ENCODE measurements at places on chromosomes 11 and 22.
A peak's percentile ranks its signal among the peaks of the same experiment; 100 is the strongest.

DNA sequence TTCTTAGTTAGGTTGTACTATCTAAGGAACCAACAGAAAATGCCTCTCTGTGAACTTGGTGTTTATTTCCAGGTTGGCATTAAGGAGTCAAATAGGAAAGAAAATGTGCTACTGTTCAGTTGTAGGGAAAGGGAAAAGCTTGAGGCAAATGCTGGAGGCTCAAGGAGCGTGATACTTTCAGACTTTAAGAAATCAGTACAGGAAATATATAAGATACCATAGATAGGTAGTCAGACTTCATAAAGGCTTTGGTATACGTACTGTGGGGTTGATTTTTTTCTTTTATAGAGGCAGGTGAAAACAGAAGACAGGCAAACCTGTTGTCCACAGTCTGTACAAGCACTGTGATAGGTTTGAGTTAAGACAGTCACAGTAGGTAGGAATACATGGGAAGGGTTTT, 30.8 kb downstream of the EP300 start:
- DNase-seq = no peak

DNA sequence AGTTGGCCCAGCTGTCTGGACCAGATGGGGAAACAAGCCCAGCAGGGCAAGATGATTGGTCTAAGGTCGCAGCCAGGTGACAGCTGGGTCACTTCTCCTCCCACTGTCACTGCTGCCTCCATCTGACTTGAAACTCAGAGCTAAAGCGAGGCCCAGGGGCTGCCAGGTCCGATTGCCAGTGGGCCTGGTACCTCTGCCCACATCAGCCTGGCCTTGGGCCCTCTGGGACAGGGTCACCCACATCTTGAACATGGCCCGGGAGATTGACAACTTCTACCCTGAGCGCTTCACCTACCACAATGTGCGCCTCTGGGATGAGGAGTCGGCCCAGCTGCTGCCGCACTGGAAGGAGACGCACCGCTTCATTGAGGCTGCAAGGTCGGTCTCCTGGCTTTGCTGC, 5.8 kb downstream of the SSH3 start:
- DNase-seq = no peak

DNA sequence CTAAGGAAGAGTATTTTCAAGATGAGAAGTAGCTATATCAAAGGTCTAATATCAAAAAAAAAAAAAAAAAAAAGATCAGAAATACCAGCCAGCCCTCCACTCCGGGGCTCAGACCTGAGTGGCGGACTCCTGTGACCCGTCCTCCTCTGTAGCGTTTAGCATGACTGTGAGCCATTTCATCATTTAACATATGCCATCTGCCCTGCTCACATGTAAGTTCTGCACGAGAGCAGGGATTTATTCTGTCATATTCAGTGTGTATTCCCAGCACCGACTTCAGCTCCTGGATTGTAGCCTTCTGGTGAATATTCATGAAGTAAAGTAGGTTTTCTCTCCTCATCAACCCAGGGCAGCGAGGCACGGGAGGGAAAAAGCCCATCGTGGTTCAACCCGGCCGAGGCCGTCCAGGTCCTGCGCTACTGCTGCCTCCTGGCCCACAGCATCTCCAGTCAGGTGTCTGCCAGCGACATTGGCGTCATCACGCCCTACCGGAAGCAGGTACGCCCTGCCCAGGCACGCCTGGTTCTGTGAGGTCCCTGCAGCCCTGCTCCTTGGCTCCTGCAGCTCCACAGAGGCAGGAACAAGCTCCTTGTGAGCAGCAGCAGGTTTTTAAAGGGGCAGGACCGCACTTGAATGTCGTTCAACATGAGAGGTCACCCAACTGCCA, 12.7 kb upstream of the PANX2 start:
- peak; percentile 52 for DNase-seq

GRCh38 chr11:132062541-132062940, 692.1 kb downstream of the NTM start:
- DNase-seq = no peak

- DNase-seq = no peak
Observed at GRCh38 chr22:24117942-24118341, 63.3 kb upstream of the SUSD2 start.

GRCh38 chr11:19077965-19078364, 17.4 kb upstream of the MRGPRX2 start:
- no peak for DNase-seq

- DNase-seq = no peak
Observed at GRCh38 chr11:32032478-32032877, 58.4 kb upstream of the RCN1 start.

GRCh38 chr11:66130978-66131377, 60.9 kb downstream of the PACS1 start:
- DNase-seq = no peak

- no peak for DNase-seq
Observed at GRCh38 chr11:66919923-66920322, 38.3 kb downstream of the PC start.

DNA sequence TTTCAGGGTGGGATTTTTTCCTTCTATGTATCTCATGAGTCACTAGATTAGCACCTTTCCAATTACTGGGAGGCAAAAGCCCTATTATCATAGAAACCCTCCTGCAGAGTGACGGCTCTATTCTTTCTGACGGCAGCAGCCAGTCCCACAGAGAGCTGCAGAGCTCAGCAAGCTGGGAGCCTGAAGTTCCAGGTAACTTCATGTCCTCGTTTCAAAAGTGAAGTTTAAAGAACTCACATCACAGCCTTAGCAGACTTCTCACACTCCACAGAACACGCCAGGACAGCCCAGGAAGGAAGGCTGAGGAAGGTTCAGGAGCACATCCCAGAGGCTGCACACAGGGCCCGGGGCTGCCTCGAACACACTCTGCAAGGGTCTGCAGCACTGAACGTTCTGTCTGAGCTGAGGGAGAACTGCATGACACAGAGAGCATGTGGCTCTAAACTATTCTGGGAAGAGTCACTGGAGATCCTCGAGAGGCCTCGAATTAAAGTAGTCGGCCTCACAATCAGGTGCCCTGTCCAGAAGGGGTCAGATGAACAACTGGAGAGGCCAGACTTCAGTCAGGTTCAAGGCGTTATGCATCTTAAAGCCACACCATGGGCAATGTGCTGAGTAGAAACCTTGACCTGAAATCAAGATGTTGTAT, 104.2 kb upstream of the DRD2 start:
- DNase-seq = no peak

GRCh38 chr22:35783943-35784614, 66.4 kb downstream of the APOL5 start:
- DNase-seq = no peak

- no peak for DNase-seq
Observed at GRCh38 chr11:75268626-75269366, 28.2 kb downstream of the TPBGL start.

DNA sequence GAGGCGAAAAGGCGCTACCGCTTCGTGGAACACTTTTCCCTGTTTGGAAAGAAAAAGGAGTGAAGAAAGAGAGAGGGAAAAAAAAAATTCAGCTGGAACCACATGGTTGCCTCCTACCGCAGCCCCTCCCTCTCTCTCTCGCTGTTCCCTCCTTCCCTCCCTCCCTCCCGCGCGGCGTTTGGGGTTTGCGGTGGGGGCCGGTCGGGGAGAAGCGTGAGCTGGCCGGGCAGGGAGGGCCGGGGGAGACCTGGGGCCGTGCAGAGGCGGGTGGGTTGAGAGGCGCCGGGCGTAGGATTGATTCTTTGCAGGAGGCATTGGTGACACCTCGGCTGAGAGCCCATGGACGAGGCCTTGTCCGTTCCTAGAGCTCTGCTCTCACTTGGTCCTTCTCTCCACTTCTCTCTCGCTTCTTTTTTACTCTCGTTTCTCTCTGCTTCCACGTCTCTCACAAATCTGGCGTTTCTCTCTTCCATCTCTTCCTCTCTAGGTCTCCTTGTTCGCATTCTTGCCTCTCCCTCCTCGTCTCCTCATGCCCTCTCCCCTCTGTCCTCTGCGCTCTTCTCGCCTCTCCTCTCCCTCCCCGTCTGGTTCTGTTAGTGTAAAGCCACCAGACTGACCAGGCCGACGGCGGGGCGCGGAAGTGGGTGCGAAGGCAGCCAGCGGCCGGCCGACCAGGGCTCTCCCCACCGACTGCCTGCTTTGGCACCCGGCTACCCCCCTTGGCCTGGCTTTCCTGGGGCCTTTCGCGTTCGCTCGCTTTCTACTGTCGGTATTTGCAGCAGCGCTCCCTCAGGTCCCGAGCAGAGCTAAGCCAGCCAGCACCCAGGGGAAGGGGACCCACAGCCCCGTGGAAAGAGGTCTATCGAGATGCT, at the start of gene CLMP:
TSS of gene CLMP (minus strand) at position 61 of the 872 bp plus-strand sequence. CDS start 308 bp downstream, outside the sequence.
- no peak for DNase-seq

DNA sequence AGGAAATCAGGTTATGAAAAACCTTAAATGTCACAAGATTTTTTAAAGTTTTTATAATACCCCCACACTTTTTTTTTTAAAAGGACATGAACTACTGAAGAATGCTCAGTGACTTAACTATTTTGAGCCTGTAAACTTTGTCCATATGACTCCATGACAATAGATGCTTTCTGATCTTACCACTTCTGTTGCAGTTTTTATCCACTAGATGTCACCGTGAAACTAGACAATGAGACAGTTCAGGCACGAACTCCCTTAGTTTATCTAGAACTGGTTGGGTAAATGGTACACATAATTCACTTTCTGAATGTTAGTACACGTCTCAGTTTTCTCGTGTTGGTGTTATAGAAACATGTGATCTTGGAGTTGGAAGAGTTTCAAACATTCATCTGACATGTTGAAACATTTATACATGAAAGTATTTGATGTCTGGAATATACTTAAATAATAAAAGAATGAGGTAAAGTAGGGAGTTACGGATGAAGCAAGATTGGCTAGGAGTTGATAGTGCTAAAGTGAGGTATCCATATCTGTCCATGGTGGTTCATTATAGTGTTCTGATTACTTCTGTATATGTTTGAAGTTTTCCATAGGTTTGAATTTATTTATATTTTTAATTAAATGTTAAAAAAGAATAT, 8.1 kb downstream of the CCDC15 start:
- no peak for DNase-seq

DNA sequence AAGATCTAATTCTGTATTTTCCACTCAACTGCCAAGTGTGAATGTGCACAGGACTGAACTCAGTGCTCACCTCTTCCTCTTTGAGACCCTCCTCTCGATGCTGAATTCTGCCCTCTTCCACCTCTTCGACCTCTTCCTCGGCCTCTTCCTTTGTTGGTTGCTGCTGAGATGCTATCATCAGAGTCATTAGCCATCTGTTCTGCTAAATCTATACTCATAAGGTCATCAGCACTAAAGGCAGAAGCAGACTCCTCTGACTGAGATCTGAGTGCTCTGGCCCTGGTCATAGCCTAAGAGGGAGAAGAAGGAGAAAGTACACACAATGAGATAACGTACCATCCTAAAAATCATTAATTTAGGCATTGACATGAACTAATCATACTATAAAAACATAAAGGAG, 45.9 kb upstream of the GPR83 start:
- DNase-seq = no peak

DNA sequence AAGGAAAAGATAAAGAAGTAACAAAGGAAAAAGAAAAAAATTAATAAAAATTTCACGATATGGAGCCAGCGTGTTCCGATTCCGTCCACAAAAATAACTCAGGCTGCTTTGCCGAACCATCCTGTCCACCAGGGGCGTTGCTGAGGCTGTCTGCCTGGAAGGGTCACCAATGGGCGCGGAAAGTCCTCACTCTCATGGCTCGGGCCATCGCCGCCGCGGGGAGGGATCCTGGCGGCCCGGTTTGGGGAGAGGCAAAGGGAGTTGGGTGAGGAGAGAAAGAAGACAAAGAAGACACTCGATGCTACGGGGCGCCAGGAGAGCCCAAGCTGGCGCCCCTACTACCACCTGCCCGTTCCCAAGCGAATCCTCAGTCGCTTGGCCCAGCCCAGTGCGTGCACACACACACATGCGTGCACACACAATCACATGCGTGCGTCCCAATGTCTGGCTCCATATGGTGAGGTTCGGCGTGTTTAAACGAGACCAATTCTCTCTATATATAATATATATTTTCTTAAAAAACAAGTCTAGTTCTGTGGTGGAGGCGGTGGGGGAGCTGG, 5.6 kb upstream of the PYGM start:
- DNase-seq = no peak

DNA sequence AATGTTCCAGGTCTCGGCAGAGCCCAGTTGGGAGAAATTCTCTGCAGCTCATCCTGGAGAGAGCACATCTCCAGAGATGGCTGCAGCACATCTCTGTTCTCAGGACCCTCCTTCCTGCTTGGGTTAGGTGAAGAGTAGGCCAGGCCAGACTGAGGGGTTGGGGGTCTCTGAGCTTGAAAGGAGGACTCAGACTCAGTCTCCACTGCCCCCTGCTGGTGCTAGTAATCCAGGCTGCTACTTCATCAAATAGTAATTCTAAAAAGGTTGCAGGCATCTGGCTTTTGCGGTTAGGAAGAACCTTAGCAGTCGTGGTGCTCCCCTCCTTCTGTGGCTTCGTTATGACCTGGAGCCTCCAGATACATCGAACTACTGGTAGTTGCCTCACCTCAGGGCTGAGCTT, 9.7 kb downstream of the TUB start:
- DNase-seq = no peak

DNA sequence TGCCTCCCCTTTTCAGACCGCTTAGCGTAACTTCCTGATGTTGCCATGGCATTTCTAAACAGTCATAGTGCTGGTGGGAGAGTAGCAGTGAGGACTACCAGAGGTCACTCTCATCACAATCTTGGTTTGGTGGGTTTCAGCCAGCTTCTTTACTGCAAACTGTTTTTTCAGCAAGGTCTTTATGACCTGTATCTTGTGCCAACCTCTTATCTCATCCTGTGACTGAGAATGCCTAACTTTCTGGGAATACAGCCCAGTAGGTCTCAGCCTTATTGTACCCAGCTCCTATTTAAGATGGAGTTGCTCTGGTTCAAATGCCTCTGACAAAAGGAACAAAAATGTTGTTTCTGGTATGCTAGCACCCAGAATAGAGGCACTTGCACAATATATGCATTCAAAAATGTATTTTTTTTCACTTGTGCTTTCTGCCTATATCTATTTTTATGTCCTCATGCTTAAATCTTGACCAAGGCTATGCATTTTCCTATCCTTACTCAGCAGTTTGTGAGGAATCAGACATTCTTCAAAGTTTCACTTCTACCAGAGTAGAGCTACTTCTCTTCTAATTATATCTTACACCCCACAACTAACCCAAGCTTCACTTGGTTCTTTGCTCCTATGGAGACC, 16.1 kb upstream of the OR51M1 start:
- no peak for DNase-seq

- no peak for DNase-seq
Observed at GRCh38 chr11:2178906-2179494, 7.4 kb upstream of the TH start.
